NCI-H524 (cell line): ENCODE measurements at places on chromosomes 2 and 18.

GRCh38 chr2:72893594-72894319 is 6.5 kb downstream of the SPR start:
- DNase-seq, result peak; percentile 71

- DNase-seq, result peak; percentile 60
These were observed 145.4 kb upstream of the RNF152 start for GRCh38 chr18:62037989-62038778.

- no peak for DNase-seq
These were observed 155.6 kb upstream of the DNMT3A start for GRCh38 chr2:25497229-25497917.

DNA sequence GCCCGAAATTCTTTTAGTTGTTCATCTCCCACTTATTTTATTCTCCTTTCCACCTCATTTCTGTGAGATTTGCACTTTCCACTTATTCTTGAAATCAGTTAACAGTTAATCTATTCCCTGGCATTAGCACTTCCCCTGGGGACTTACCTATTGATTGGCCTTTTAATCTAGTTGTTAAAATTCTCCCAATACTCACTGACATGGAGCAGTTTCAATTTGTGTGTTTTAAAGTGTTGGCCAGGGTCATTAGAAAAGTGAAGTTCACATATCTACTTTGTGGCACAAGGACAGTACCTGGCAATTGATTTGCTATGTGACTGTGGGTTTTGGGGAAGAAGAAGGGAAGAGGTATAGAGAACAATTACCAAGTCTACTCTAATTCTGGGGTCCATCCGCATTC is 83.1 kb downstream of the LYPD6 start:
- DNase-seq, result no peak

- DNase-seq, result no peak
These were observed 30.1 kb upstream of the FMNL2 start for GRCh38 chr2:152304836-152305235.

DNA sequence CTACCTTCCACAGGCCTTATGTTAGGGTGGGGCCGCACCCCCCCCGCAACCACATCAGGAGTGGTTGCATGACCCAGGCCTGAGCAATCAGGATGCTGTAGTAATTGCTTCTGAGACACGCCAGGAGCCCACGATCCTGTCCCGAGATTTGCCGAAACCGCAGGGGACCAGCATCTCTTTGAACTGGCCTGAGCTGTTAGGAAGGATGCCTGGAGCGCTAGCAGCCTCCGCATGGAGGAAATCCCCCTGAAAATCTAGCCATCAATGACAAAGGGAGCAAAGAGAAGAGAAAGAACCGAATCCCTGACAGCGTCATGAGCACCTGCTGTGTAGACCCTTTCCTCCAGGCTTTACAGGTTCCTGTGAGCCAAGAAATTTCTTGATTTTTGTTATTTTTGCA is 8.7 kb upstream of the TEX44 start:
- DNase-seq, result no peak

DNA sequence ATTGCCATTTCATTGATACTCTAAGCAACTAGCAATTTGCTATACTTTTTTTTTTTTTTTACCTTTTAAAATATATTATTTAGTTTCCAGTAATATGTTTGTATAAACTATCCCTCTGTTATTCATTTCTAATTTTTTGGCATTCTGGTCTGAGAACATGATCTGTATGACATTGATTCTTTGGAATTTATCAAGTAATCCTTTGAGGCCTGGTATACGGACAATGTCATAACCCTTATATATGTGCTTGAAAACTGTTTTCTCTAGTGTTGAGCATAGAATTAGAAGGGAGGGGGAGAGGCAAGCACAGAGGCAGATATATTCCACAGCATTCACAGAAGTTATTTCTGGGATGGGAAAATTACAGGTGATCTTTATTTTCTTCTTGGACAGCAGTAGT is 48.2 kb upstream of the POLE4 start:
- DNase-seq, result no peak

GRCh38 chr18:67376372-67376771 is 140.1 kb downstream of the DSEL start:
- DNase-seq, result no peak

GRCh38 chr2:149858216-149858615 is 270.6 kb upstream of the MMADHC start:
- peak; percentile 13 for DNase-seq

DNA sequence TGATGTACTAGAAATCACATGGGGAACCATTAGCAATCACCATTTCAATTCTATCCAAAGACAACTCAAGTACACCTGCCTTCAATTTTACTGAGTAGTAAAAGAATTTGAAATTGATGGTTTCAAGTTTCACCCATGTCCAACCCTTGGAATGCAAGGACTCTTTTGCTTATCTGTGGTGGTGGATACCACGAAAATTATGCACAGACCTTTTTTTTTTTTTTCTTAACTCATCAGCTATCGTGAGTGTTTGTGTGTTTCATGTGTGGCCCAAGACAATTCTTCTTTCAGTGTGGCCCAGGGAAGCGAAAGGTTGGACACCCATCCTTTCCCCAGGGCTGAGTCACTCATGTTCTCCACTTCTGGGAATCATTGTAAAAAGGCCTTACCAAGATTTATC is 23.1 kb downstream of the ID2 start:
- no peak for DNase-seq

- DNase-seq, result no peak
These were observed 199.2 kb downstream of the ICOS start for GRCh38 chr2:204135752-204136151.

DNA sequence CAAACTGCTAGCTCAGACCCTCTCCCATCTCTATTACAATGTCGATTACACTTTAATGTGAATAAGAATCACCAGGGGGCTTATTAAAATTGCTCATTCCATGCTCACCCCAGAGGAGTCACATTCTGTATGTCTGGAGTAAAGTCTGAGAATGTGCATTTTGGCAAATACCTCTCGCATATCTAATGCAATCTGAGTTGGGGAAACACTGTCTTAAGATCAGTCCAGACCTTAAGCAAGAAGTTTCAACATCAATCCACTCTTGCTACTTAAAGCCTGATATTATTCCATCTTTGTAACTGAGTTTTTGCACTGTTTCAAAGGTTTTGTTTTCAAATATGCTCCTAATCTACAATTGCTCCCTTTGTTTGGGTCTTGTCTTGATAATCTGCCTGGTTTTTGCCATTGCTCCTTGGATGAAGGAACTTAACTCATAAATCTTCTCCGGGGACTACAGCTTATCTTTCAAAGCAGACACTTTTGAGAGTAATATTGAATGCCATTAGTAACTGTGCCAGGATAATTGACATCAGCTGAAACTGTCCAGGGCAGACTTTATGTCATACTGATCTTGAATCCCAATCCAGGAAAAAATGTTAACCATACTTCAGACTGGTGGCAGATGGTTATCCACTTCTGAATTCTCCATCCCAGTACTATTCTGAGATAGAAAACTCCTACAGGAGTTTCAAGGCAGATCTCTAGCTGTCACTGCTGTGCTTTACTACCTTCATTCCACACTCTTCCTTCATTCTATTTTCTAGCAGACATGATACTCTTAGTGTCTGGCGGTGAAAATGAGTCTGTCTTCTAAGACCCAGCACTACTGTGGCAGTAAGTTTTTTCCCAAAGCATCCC is 200.9 kb downstream of the ERBB4 start:
- no peak for DNase-seq

- DNase-seq, result no peak
These were observed 69.9 kb downstream of the RHOB start for GRCh38 chr2:20516646-20517341.

DNA sequence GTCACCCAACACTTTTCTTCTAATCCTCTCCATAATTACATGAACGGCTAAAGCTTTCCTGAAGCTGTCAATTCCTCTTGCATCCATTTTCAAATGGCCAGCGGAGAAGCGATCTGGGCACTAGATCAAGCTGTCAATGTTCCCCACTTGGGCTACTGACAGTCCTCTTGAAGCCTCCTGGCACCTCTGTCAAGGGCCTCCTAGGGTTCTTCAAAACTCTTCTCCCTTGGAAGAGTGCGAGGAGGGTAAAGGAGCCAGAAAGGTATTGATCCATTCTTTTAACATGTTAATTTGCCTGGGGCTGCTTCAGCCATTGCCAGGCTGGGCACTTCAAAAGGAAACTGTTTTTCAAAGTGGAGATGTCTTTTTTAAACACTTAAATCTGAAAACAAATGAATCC is 19.8 kb downstream of the EPHA4 start:
- DNase-seq, result peak; percentile 29

- DNase-seq, result peak; percentile 20
These were observed 487.9 kb upstream of the ID2 start for GRCh38 chr2:8193686-8194615.

- DNase-seq, result peak; percentile 98
These were observed 171.5 kb downstream of the ALK start for GRCh38 chr2:29749843-29750242.

DNA sequence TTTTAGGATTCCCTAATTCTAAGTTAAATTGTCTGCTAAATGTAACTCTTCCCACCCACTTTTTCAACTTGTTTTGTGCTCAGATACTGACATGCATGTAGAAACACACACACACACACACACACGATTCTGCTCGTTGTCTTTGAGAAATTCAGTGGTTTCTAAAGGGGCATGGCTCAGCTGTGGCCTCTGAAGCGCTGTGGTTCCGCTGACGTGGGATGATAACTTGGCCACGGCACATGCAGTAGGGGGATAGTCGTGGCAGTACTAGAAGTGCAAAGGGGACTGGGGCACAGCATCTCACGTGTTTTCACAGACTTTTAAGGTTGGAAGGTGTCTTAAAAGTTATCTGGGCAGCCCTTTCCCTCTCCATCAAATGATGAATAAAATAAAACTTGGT is 18.4 kb downstream of the CASP10 start:
- no peak for DNase-seq

GRCh38 chr2:37324536-37324785 is 172 bp downstream of the PRKD3 start:
- no peak for DNase-seq

DNA sequence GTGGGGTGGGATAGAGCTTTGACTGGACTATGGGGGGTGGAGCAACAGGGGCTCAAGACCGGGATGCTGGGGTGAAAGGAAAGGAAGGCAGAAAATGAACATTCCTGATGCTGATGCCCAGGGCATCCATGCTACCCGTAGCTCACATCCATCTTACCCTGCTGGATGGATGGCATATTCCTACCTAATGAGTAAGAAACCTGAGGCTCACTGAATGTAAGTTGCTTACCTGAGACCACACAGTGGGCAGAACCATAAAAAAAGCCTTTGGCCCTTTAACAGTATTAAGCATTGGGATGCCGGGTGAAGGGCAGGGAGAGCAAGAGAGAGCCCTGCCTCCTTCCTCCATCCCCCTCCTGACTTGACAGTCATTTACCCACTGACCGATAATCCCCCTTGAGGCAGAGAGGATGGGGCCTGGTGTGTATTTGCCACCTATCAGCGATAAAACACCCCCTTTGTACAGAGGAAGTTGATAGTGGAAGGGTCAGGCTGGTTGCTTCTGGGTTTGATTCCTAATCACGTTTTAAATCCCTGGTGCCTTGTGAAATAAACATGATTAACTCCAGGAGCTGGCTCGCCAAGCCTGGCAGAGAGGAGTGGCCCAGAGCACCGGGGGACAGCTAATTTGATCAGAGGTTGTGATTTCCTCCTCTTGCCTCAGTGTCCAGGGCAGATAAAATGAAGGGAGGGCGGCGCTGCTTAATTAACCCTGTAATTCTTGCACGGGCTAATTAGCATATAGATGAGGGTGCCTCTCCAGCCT is 105.9 kb upstream of the HS6ST1 start:
- no peak for DNase-seq

- no peak for DNase-seq
These were observed 144.3 kb upstream of the SERTAD2 start for GRCh38 chr2:64797881-64798575.

- DNase-seq, result no peak
These were observed 8.7 kb upstream of the ADGRF3 start for GRCh38 chr2:26355038-26355995.

DNA sequence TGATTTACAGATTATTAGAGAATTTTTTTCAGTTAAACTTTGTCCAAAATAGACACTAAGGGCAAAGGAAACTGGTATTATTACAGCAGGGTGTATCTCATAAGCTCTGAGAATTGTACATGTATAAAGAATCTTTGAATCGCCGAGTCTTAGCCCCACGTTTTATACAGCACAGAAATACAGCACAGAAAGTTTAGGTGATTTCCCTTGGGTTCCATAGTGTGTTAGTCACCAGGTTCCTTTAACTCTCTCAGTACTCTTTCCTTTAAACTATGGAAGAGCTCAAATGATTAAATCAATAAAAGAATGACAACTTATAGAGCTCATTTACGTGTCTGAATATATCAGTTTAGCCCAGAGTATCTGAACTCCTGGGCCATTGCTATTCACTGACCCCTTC is 256.8 kb downstream of the NEDD4L start:
- no peak for DNase-seq

DNA sequence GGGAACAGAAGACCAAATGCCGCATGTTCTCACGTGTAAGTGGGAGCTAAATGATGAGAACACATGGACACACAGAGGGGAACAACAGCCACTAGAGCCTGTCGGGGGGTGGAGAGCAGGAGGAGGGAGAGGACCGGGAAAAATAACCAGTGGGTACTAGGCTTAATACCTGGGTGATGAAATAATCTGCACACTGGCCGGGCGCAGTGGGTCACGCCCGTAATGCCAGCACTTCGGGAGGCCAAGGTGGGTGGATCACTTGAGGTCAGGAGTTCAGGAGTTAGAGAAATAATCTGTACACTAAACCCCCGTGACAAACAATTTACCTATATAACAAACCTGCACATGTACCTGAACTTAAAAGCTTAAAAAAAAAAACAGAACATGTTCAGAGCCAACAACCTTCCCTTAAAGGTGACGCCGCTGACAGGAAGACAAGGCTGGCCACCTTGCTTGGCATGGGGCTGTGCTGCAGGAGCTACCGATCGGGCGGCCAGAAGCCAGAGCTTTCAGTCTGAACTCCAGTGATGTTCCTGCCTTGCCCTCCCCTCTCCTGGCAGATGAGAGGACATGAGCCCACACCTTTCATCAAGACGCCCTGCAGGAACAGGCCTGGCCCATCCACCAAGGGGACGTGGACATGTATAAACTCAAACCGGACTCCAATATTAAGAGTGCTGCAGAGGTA is 11.2 kb downstream of the SLC66A2 start:
- DNase-seq, result no peak

DNA sequence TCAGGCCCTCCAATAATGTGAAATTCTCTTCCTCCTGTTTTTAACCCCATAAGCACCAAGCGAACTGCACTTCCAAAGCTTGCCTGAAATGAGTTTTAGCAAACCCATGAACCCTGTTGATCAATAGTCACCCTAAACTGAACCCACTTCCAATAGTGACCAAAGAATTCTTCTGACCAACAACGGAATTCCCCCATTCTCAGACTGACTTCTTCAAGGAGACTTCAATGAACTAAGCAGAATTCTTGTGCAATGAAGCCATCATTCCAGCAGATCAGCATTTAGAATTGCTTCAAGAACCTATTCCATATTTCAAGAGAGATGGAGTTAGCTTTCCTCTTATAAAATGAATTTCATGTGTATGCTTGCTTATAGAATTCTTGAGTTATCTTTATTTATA is 176.9 kb upstream of the FN1 start:
- DNase-seq, result no peak
